ENCODE measurements at places on chromosomes 7 and 10. TPM values are rescaled to one million over a fixed set of nuclear protein-coding genes. Genes with fewer than 3 reads are reported as not detected.

- DNase-seq: no peak
These were observed 37.6 kb upstream of the NCAPG2 start for GRCh38 chr7:158742065-158742821.

GRCh38 chr7:34109936-34110780, 204.8 kb downstream of the BMPER start:
- DNase-seq: no peak

DNA sequence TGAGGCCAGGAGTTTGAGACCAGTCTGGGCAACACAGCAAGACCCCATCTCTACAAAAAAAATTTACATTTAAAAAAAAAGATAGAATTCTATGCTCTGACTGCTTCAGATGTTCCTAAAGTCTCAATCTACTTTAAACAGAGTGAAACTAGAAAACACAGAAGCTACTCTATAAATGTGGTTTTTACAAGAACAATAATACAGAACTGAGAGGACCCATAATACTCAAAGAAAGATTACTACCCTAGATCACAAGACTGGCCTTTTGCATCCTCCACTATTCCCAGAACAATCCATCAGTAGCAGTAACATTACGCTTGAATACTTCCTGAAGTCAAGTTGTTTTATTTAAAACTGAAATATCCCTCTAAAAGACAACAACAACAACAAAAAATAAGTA, 119.4 kb downstream of the ZFAND4 start:
- no peak for DNase-seq

DNA sequence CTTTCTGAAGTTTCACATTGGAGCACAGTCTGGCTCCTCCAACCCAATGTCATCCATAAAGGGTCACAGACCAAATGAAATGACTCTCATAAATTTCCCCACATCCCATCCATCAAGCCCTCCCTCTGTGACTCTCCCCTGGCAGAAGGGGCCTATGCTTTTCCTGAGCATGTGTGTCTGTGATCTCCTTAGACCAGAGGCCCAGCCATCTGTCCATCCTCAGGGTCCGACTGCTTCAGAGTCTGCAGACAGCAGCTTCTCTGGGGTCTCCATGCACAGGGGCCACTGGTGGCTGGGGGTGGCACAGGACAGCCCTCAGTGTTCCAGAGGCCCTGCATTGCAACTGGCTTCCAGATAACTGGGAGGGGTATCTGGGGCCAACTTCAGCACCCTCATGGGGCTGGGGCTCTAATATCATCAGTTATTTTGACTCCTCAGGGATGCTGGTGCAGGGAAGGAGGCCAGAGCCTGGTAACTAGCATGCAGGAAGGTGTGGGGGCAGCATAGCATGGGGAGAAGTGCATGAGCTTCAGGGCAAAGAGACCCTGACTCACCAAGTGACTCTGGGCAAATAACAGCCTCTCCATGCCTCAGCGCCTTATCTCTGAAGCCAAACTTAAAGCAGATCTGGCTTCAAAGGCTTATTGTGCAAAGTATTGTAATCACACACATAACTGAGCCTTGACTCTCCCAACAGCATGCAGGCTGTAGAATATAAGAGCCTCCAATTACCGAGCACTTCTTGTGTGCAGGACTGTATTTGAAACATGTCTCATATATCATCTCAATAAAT, 266.9 kb downstream of the GRID1 start:
- DNase-seq: no peak

DNA sequence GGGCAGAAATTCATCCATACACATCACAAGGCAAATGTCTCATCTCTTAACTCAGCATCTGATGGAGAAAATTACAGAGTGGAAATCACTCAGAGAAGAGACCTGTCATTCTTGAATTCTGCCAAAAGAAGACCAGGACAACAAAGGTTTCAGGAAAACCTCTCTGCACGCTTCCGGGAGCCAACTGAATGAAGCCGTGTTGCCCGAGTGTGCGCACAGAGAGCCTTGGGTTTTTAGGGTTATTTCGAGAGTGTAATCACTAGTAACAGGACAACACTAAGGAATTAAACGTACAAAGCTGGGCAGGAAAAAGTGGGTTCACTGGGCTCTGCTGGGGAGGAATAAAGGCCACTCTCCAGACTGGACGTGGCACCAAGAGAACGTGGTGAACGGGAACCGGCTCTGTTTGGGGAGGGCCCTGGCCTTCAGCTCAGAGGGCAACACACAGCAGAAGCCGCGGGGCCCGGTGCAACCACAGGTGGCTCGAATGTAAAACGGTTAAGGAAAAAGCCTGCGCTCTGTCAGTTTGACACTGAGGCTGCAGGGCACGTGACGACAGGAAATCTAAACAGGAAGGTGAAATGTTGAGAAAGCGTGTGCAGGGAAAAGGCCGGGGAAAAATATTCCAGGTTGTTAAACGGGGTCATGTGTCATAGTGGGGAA, 331.5 kb downstream of the DNAJB6 start:
- DNase-seq: no peak

DNA sequence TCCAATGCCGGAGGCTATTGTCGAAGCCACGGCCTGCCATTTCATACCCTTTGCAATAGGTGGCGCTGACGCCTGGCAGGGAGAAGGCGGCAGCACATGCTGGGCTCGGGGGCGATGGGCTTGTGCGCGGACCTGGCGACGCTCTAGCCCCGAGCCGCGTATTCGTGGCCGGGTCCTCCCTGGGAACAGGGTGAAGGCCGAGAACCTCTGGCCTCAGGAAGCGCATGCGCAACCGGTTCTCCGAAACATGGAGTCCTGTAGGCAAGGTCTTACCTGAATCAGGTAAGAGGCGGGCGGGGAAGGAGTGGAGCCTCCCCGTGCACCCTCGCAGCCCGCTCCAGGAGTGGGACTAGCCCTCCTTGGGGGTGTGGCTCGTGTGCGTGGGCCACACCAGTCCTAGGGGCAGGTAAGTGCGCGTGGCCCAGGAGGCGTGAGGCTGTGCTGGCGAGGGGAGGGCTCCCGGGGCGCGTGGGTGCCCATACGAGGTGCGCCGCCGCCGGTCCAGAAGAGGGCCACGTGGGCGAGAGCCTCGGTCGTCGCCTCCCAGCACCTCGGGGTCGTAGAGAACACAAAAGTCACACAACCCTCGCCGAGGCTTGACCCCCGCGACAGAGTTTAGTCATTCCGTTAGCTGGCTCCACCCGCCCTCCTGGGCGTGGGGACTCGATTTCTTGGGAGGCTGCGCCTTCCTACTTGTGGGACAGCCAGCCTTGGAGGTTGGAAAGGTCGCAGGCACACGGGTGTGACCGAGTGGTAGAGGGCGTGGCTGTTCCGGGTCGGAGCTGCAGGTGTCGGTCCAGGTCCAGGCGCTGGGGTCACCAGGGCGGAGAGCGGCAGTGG, 5.6 kb upstream of the MEST start:
- no peak for DNase-seq

GRCh38 chr10:97468162-97468561, 22.2 kb downstream of the ZDHHC16 start:
- DNase-seq: no peak

GRCh38 chr10:131588704-131589220, 277.2 kb upstream of the TCERG1L start:
- DNase-seq: no peak

DNA sequence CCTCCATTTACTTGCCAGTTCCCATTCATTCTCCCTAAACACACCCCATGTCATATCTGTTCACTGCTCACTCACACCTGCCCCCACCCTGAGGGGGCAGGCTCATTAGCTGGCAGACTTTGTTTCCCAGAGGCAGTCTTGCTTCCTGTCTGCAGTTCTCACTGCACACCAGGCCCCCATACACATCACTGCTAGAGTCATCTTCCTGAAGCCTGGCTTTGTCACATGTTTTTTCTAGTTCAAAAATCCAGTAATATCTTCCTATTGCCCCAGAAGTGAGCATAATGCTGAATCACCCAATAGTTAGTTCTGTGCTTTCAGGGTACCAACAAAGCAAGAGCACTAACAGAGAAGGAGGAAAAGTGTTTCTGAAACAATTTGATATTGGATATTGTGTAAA, 1.9 kb downstream of the LRRC72 start:
- DNase-seq: no peak

DNA sequence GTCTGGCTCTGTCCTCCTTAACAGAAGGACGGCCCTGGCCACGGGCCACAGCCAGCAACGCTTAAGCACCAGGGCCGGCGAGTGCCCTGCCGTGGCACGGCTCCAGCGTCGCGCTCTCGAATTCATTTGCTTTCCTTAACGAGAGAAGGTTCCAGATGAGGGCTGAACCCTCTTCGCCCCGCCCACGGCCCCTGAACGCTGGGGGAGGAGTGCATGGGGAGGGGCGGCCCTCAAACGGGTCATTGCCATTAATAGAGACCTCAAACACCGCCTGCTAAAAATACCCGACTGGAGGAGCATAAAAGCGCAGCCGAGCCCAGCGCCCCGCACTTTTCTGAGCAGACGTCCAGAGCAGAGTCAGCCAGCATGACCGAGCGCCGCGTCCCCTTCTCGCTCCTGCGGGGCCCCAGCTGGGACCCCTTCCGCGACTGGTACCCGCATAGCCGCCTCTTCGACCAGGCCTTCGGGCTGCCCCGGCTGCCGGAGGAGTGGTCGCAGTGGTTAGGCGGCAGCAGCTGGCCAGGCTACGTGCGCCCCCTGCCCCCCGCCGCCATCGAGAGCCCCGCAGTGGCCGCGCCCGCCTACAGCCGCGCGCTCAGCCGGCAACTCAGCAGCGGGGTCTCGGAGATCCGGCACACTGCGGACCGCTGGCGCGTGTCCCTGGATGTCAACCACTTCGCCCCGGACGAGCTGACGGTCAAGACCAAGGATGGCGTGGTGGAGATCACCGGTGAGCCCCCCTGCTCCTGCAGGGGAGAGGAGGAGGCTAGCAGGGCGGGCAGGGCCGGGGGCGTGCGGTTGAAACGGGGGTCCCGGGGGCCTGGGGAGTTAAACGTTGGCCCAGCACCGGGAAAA, at the start of gene HSPB1:
Gene HSPB1, plus strand, starts transcription at position 327 of the 855 bp plus-strand sequence. Its CDS starts 40 bp downstream, at position 367.
- peak; percentile 97 for DNase-seq

DNA sequence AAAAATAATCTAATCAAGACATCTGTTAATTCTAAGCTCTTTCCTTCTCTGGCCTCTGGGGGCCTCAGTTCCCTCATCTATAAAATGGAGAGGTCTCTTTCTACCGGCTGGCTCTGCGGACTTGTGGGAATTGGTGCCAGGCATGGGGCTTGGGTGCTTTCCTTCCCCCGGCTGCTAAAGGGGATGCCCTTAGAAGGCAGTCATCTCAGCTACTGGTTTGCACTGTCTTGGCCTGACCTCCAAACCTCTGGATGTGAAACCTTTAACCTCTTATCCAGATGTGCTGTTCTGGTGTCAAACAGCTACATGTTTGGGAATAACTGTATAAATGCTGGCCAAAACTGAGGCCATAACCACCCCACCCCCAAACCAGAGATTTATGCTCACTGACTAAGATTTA, 320.0 kb downstream of the RPS24 start:
- peak; percentile 61 for DNase-seq

GRCh38 chr7:261341-262250, 28.4 kb upstream of the FOXL3 start:
- DNase-seq: no peak

- peak; percentile 79 for DNase-seq
These were observed 28.2 kb downstream of the IL15RA start for GRCh38 chr10:5949009-5949759.

DNA sequence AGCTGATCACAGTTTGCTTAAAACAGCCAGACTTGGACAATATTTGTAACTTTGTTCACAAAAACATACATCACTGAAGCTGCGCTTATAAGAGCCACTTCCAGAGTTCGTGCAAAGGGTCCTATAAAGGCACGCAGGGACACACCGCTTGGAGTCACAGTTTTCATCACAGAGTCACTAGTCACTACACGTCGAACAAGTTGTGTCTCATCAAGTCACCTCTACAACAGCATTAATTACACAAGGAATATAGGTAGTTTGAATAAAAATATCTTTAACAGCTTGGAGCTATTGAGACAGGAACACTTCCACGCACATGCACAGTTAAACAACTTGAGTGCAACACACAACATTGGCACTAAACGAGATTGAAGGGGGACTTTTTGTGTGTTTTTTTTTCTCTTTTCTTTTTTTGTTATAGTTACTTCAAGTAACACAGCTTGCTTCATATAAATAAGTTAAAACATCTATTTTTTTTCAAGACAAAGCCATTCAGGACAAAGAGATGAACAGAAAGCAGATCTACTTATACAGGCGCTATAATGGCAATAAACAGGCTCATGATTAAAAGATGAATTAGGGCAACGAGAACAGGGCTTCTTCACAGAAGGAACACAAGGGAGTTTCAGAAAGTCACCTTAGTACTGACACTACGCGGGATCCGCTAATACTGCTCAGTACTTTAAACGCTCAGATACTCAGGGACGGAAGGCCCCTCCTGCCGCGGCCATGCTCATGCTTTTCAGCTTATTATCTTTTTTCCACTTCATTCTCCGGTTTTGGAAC, 2.2 kb downstream of the HOXA5 start:
- DNase-seq: no peak

- peak; percentile 52 for DNase-seq
These were observed 61.2 kb downstream of the DNAJB6 start for GRCh38 chr7:157397731-157398691.

DNA sequence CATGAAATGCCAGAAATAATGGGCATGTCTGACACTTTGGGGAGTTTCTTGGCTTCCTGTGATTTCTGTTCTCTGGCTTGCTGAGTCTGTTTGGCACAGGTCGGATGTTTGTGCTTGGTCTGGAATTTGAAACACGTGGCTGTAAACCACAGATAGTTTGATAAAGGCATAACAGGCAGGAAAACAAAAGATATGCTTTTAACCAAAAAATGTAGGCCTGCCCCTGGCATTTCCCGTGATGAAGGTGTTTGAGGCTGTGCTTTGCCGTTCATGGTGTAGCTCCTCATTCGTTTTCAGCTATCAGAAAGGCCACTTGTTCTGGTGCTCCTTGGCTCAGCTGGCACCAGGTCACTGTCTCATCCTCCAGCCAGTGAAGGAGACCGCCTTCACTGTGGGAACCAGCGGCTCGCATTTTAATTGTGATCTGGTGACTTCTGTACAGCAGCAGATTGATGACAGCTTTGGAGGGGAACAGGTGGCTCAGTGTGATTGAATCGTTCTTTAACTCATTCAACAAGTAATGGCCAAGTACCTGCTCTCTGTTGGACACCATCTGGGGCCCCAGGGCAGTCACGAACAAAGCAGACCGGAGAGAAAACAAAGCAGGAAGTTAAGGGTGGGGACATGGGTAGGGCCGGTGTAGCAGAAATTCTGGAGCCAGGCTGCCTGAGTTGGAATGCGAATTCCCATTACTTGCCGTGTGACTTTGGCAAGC, 111.5 kb downstream of the CCNY start:
- no peak for DNase-seq

DNA sequence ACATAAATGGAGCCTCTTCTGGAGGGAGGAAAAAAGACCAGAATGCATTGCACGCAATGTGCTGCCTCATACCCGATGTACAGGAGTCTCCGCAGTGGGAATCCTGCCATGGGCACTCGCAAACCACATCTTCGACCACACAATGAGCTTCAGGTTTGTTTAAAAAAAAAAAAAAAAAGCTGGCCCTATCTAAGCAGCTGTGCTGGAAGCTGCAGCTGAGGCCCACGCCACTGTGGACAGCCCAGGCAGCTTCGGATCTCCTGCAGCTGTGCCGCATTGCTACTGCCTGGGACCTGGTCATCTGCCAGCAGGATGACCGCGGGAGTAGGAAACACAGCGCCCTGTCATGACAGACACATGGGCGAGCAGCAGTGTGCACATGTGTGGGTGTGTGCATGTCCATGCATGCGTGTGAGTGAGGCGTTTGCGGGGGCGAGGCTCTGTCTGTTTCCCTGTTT, 26.0 kb downstream of the EN2 start:
- DNase-seq: no peak

The ACTR1A gene
- total RNA-seq: 93.3 TPM

The DNAH11 gene
- 0.26 TPM for total RNA-seq

The ERV3-1 gene
- total RNA-seq: 28.2 TPM

The EVX1 gene
- total RNA-seq: not detected

The NPFFR1 gene
- not detected for total RNA-seq

The HOXA7 gene
- total RNA-seq: 0.26 TPM

The DEPP1 gene
- 53.0 TPM for total RNA-seq

The CYP2C19 gene
- total RNA-seq: not detected

The SPDYE5 gene
- not detected for total RNA-seq

The ARPC1A gene
- total RNA-seq: 102 TPM

Data from uterus (tissue), 4 donors.